ENCODE measurements at places on chromosomes 12 and 14.

- DNase-seq: no peak
Observed at GRCh38 chr14:55749201-55749812, 169.3 kb downstream of the KTN1 start.

DNA sequence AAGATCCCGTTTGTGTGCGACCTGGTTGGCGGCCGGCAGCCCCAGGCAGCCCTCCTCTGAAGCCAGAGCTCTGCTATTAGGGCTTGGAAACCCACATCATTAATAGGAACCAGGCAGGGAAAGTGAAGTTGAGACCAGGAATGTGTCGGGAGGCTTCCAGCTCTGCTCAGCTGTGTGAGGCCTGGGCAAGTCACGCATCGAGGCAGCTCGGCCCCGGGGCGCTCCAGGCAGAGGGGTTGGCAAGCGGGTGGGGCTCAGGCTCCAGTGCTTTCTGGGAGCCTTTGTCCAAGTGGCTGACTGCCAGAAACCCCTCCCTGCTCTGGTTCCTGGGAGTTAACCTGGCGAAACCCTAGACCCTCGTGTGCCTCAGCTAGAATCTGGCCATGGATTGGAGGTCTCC, 1151.7 kb downstream of the VRK1 start:
- no peak for DNase-seq

DNA sequence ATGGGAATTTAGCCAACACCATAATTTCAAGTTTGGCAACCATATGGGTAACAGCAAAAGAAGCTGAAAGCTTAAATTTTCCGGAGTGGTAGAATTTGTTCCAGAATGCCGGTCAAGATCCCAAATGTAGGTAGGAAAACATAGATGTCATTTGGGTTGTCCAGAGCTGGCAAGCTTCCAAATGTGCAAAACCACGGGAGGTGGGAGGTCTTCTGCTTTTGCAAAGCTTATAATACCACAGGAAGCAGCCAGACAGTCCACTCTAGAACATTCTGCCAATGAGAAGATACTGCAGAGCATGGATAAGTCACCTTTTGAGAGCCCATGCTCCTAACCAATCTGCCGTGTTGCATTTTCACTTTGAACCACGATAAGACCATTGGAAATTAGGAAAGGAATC, 26.4 kb upstream of the BATF start:
- no peak for DNase-seq

DNA sequence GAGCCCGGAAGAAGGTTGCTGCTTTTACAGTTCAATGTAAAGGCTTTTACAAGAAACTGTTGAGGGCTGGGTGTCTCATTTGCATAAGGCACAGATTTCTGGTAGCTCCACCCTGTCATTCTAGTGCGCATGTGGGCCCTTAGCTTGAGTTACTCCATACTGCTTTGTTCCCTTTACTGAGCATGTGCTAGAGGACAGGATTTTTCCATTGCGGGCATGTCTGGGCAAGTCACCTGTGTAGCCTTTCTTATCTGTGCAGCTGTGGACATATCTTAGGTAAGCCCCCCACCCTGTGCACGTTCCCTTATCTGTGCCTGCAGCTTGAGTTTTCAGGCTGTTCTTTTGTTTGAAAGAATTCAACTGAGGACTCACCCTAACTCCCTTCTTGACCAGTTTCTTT, 56.2 kb upstream of the ARHGAP5 start:
- DNase-seq: no peak

GRCh38 chr12:74614426-74614825, 76.8 kb downstream of the ATXN7L3B start:
- DNase-seq: no peak

DNA sequence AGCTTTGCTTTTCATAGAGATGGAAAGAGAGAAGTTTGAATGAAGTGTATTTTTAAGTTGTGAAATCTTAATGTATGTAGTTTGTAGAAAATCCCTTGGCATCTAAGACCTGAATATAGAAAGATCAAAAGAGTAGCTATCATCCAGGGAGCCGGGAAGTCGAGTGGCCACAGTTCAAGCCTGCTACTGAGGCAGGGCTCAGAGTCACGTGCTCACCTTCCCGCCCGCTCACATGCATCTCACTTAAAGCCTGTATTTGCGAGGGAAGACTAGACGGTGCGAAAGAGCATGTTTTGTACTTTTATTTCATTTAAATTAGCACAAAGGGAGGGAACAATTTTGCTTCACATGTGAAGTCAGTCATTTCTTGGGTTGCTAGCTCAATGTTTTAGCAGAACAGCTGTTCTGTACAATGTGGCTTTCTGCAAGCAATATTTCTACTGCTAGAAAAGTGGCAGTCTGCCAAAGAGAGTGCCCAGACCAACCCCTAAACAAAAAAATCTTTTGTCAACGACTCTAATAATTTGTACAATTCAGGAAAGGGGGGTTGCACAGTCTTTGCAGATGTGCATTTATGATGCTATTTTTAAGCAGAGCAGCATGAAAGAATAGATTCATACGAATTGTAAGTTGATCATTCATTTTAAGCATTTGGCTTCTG, 290.7 kb downstream of the NPAS3 start:
- no peak for DNase-seq

- DNase-seq: no peak
Observed at GRCh38 chr14:43166163-43166562, 1340.9 kb downstream of the FSCB start.

DNA sequence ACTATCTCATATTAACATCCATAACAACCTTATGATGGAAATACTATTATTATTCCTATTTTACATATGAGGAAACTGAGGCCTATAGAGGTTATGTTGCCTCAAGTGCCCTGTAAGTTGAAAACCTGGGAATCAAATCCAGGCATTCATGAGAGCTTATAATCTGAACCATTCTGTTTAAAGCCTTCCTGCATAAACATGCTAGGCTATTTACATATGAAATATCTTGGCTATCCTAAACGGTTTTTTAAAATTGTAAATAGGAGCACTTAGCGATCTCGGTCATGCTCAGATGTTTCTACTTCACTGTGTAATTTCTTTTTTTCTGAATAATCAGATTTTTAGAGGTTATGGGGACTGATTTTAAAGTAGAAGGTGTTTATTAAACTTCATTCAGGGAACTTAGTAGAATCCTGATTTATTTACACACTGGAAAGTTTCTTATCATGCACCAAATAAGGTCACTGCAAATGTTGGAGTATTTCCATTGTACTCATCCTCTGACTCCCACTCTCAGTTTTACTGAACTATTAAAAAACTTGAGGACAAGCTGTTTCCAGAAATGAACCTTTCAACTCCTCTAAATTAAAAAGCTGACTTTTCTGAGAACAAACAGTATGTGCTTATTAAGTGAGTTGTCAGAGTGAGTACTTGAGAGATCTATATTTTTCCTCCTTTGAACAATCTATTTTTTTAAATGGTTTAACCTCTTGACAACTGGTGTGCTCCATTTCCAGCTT, 141.7 kb downstream of the PIK3C2G start:
- no peak for DNase-seq

DNA sequence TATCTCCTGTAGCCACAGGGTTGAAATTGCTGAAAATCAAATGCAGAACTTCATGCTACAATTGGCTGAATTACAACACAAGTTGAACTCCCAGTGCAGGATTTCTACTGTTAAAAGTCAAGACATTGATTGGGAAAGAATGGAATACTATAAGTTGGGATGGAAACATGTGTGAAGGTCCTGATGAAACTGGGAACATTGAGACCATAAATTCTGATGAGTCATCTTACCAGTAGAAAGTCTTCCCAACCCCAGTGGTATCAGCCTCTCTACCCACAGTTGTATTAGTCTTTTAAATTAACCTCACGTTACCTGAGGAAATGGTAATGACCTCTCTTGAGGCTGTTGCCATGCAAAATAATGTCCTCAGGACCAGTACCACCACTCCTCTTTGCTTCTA, 27.4 kb upstream of the DYRK2 start:
- no peak for DNase-seq

GRCh38 chr12:111330800-111331752, 37.8 kb downstream of the PHETA1 start:
- DNase-seq: peak; percentile 61

- peak; percentile 44 for DNase-seq
Observed at GRCh38 chr14:75221797-75222196, 45.4 kb upstream of the TMED10 start.

- no peak for DNase-seq
Observed at GRCh38 chr14:28975084-28975483, 208.5 kb downstream of the FOXG1 start.

DNA sequence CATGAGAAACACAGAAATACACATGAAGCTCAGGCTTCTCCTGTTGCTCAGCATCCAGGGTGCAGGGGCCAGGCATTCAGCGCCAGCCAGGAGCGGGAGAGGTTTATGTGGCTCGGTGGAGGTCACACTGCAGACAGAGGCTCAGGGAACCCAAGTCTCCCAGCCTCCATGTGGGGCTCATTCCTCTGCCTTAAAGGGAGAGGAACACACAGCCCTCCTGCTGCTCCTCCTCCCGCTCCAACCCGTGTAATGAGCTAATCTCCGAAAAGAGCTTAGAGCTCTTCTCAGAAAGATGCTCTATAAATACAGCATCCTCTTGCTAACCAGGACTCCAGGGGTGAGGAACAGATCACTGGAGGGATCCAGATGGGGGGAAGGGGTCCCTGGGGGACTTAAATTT, 28.2 kb downstream of the FGF6 start:
- DNase-seq: no peak

DNA sequence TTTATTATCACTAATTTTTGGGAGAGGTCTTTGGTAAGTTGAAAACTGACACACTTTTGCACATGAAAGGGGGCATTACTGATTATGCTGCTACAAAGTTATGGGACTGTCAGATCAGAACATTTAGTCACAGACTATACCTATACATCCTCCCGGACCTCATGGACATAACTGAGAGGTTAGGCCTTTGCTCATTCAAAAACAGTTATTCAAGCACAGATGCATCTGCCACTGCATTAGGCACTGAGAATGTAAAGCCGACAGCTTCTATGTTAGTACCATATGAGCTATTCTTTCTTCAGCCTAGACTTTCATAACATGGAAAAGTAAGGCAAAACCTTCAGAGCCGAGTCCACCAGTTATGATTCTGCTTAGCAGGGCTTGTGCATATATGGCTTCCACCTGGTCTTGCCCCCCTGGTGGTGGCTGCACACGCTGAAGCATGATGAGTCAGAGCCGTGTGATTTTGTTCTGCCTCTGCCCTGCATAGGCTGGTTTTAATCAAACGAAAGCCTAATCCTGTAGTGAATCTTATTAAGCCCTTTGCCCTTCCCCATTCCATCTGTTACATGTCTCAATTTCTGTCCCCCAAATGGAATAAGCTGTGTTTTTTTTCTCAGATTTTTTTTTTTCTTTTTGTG, 21.8 kb upstream of the RNU6-8 start:
- DNase-seq: no peak

- DNase-seq: no peak
Observed at GRCh38 chr12:5996459-5996858, 51.4 kb upstream of the ANO2 start.

DNA sequence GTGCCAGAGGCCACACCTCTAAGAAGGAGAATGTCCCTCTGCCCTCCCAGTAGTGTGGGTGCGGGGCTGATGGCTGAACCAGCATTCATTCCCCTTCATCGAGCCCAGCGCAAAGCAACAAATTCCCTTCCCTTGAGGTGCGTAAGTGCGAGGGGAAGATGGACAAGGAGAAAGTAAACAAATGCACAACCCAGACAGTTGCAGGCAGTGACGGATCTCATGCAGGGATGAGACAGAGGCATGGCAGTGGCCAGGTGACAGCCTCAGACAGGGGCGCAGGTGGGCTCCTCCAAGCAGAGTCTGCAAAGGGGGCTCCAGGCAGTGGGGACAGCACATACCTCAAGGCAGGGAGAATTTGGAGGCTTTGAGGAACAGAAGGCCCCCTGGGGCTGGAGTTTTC, 2.3 kb upstream of the MYL2 start:
- DNase-seq: no peak

DNA sequence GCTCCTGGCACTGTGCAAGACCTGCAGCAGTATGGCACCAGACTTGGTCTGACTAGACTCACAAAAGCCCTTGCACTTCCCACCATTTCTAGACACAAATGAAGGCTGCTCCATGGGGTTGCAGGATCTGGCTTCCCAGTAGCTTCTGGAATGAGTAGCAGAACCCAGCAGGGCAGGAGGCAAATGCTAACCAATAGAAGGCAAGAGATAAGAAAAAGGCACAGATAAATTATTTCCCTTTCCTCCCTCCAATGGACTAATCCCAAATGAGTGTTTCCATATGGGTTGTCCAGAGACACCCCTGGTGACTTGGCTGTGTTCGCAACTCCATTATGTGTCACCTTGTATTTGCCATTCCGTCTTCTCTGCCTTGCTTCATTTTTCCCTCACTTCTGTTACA, 49.7 kb downstream of the KIF21A start:
- DNase-seq: no peak

DNA sequence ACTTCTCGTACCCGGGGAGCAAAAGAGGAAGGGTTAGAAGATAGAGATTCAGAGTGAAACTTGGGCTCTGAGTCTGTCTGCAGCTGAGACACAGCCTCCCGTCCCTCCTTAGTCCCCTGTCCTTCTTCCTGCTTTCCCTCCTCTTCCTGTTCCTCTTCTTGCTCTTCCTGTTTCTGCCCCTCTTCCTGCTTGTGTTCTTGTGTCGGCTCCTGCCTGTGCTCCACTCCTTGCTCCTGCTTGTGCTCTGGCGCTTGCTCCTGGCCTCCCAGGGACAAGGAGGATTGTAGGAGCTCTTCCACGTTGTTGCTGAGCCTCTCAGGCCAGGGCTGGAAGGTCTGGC, 3.0 kb downstream of the ACRBP start:
- DNase-seq: peak; percentile 60

- no peak for DNase-seq
Observed at GRCh38 chr14:104590240-104590965, 10.8 kb downstream of the C14orf180 start.

DNA sequence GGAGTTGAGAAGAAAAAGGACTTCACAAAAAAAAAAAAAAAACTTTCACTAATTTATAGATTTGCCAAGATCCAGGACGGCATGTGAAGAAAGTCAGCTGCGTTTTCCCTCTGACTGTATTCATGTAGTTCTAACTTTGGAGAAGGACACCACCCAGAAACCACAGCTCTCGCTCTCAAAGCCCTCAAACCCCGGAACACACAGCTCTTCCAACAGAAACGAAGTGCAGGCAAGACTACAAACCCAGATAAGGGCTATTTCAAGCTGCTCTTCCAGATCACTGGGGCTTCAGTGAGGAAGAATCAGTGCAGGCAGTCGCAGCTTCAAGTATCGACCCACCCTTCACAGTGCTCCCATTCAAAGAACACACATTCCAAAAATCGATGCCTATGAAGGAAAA, 13.2 kb downstream of the KCNH5 start:
- DNase-seq: no peak

DNA sequence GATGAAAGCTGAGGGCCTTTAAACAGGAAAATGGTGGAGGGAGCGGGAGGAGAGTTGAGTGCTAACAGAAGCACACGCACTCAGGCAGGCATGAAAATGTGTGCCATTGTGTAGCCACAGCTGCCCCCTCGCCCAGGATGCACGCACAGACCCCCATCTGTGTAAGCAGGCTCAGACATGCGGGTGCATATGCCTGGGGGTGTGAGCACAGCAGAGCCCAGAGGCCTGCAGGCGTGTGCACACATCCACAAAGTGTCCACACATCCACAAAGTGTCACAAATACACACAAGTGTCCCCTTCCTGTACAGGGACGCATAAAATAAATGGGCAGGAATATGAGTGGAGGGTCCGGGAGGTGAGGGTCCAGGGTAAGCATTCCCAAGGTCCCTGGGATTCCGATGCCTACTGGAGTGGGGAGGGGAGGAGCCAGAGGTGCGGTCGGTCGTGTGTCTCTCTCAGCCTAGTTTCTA, 805 bp upstream of the KRT7 start:
- no peak for DNase-seq

GRCh38 chr12:33439587-33440011, at the start of gene SYT10:
Gene SYT10 (minus strand): TSS chr12:33439819. CDS start chr12:33439522, 297 bp downstream.
- DNase-seq: no peak

All from OCI-LY7 (cell line).